ENCODE measurements at places on chromosomes 4 and X.

DNA sequence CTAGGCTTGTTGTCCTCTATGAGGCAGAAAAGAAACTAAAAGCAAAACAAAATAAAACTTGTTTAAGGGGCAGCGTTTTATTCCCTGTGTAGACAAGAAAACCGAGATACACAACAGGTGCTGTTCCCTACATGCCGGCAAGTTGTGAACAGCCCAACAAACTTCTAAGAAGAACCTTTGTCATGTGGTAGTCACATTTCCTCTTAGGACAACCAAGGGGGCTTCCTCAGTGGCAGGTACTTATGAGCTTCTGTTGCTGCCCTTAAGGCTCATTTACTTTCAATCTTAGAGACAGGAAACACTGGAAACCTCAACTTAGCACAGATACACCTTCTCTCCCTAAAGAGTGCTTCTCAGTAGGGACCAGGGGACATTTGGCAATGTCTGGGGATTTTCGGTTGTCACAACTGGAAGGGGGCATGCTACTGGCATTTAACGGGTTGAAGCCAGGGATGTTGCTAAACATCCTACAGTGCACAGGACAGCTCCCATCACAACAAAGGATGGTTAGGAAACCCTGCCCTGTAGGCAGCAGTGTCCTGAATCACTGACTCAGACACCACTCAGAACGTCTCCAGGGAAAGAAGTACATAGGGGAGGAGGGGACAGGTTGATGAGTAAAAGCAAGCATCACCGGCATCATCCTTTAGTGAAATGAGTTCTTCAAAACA lies 111.0 kb downstream of the ASB9 start:
- DNase-seq = peak; percentile 69

GRCh38 chr4:120841580-120841979 lies 80.9 kb downstream of the PRDM5 start:
- DNase-seq = no peak

DNA sequence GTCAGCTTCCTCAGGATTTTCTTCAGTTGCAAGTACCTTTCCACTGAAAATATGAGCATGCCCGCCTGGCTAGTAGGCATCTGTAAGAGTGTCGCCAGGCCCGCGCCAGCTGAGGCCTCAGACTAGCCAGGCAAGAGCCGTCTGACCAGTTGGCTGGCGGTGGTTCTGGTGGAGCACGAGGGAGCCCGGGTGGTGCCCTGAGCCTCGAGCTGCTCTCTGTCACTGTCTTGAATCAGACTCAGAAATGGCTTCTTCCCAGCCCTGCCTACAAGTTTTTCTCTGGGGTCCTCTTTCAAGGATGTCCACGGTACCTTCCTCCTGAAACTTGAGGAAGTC lies 11.9 kb downstream of the GRPEL1 start:
- DNase-seq = no peak

DNA sequence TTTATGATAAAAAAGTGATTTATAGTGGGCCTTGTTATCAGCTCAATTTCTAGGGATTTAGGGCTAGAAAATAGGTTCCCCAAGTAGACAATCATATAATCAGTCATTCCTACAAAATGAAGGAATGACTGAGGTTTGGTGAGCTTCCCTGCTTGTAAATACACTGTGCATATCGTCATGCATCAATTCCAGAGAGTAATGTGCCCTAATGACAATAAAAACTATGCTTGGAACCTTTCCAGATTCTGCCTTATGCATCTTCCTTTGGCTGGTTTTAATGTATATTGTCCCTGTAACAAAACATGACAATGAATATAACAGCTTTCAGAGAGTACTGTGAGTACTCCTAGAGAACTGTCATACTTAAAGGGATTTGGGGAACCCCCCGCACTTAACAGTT lies 1310.9 kb downstream of the PCDH7 start:
- DNase-seq = no peak

- DNase-seq = peak; percentile 48
These were observed 8.0 kb upstream of the CCDC110 start for GRCh38 chr4:185479507-185479971.

- DNase-seq = no peak
These were observed 83.8 kb upstream of the MAML3 start for GRCh38 chr4:140237616-140238350.

- no peak for DNase-seq
These were observed 260.0 kb downstream of the PACRGL start for GRCh38 chr4:20960291-20960690.

- DNase-seq = peak; percentile 22
These were observed 54.5 kb downstream of the CHM start for GRCh38 chrX:85992811-85993229.

DNA sequence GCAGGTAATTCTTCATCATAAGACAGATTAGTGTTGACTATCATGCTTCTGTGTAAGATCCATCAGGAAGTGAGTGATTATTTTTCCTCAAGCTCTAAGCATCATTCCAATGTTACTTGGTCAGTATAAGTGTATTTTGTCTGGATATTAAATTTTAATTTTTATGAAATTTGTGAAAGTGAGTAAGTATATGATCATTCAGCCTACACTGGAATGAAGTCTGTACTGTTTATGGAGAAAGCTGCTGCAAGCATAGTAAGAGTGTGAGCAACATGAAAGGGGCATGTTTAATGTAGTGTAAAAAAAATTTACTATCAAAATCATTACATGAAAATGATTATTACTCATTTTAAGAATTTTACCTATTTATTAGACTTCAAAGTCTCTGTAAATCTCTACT lies 84.8 kb downstream of the IL15 start:
- no peak for DNase-seq

- no peak for DNase-seq
These were observed 56.0 kb upstream of the BCLAF3 start for GRCh38 chrX:20046864-20047263.

DNA sequence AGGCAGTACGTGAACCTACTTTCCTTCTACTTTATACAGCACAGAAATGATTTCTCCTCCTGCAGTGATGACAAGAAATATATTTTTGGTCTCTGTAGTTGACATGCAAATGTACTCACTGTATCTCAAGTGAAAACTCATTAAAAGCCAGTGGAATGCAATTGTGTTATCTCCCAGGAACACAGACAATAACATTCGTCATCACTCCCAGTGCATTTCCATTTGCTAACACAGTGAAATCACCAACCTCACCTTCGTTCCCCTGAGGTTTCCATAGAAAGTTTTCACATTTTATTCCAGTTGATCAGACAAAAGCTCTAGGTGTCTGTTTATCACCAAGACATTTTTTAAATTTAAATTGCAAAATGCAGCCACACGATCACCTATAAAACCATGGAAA lies 2.5 kb upstream of the SPANXD start:
- DNase-seq = no peak

GRCh38 chr4:88275516-88275915 lies 8.8 kb downstream of the PPM1K start:
- DNase-seq = no peak

DNA sequence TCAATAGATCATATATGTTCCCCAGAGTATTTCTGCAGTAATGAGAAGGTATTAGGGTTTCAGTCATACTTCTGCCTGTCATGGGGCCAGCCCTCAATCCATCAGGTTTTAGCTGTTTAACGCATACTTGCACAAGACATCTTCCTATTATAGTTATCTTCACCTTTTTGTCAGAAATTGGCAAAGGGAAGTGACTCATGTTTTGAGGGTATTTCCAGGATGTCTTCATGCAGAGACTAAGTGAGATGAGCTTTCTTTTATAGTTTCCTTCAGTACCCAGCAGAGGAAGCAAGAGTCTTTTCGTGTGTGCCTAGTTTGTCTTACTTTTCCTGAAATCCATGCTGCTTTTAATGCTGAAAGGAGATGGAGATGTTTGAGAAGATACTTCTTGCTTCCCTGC lies 9.5 kb downstream of the CSTF2 start:
- DNase-seq = peak; percentile 78
